NCI-H2227 treated with DMSO at 0.1 percent for 48 hours (cell line): ENCODE measurements at places on chromosomes 7 and 10.

DNA sequence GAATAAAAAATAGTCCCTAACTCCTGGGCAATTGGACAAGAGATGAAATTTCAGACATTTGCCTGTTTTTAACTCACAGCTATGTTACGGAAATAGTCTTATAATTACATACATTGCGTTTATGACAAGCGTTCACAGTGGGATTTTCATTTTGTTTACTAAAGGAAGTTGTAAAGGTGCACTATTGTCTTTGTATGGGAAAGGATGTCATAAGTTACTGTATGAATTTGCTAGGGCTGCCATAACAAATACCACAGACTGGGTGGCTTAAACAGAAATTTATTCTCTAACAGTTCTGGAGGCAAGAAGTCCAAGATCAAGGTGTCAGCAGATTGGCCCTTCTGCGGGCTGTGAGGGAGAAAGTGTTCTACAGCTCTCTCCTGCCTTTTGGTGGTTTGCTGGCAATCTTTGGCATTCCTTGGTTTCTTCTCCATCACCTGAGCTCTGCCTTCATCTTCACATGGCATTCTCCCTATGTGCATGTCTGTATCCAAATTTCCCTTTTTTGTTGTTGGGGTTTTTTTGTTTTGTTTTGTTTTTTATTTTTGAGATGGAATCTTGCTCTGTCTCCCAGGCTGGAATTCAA, 5.6 kb downstream of the NFE2L3 start:
- no peak for DNase-seq

DNA sequence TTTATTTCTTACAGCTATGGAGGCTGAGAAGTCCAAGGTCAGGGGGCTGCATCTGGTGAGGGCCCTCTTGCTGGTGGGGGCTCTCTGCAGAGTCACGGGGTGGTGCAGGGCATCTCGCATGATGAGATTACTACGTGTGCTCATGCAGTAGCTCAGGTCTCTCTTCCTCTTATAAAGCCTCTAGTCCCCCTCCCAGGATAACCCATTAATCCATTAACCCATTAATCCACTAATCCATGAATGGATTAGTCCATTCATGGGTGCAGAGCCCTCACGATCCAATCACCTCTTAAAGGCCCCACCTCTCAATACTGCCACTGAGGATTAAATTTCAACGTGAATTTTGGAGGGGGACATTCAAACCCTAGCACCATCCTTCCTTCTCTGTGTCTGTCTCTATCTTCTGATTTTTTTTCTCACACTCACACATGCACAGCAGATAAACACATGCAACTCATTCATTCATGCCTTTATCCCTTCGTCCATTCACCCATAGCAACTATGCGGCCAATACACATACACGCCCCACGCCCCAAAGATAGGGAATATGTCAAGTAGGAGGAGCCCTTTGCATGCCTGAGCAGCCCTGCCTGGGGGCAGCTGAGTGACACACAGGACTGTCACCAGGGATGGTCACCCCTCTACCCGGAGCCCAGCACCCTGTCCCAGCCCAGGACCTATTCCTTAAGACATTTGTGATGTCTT, 86.5 kb downstream of the C10orf105 start:
- DNase-seq = no peak

DNA sequence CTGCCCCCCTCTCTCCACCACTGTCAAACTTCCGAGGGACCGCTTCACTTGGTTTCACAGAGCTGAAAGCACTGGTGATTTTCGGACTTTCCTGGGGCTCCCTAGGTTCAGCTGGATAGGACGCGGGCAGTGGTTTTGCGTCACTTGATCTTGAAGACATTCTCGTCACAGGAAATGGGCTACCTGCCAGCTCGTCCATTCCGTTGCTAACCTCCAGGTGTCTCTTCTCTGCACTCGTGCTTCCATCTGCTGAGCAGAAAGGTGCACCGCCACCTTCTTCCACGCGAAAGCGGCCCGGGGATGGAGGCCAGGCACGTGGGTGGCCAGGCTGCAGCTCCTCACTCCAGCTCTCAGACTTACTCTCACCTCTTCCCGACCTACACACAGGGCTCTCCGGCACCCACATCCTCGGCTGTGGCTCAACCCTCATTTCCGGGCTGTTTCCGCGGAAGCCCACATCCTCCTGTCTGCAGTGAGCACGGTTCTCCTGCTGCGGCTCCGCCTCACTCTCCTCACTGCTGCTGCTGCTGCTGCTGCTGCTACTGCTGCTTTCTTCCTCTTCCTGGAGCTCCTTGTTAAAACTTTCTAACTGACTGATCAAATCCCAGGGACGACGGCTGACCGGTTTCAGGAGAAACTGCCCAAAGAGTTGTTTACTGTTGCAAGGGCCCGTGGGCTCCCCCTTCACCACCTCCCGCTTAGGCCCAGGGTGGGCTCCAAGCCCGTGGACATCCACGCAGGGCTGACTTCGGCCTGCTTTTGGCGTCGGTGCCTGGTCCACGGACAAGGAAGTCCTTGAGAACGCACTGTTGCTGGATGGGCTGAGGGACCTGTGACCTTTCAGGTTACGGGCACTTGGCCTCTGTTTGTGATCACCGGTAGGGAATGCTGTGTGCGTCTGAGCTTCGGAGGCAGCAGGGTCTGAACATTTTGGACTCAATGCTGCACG, 32.1 kb downstream of the JCAD start:
- no peak for DNase-seq

DNA sequence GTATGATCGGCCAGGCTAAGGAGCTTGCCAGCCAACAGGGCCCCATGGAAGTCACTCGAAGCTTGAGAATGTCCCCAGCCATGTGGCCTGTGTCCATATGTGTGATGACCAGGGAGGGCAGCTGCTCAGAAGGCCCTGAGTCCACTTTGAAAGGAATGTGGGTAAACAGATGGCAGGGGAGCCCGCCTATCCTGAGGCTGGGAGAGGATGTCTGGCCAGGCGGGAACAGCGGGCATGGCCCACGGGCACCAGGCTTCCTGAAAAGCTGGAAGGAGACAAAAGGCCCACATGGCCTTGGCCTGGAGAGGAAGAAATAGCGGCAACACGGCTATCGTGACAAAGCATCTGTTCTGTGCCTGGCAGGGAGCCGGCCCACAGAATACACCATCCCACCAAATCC, 137.9 kb upstream of the PPIF start:
- DNase-seq = no peak

DNA sequence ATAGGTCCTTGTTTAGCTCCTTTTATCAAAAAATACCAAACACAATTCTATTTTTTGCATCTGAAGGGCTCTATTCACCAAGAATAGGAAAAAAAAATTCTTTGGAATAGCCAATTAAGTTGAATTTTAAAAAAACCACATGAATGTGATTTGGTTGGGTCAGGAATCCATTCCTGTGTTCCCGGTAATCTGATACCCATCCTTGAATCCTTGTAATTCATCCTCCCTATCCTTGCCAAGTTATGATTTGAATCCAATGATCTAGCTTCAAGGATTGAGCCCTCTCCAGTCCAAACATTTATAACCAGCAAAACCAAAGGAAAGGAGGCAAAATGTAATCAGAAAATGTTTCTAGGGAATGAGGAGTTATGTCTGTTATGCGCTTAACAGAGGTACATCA, 86.6 kb downstream of the CFAP58 start:
- DNase-seq = no peak

GRCh38 chr10:4708123-4708759, 117.8 kb upstream of the AKR1E2 start:
- DNase-seq = no peak

GRCh38 chr10:125086691-125087090, 73.7 kb downstream of the CTBP2 start:
- DNase-seq = no peak

GRCh38 chr10:80753612-80754011, 215.9 kb downstream of the SH2D4B start:
- DNase-seq = no peak
